ENCODE measurements at places on chromosomes 2 and 18. TPM values are rescaled to one million over a fixed set of nuclear protein-coding genes. Genes with fewer than 3 reads are reported as not detected.

- no peak for DNase-seq
These were observed 186.5 kb upstream of the TPO start for GRCh38 chr2:1226766-1227165.

DNA sequence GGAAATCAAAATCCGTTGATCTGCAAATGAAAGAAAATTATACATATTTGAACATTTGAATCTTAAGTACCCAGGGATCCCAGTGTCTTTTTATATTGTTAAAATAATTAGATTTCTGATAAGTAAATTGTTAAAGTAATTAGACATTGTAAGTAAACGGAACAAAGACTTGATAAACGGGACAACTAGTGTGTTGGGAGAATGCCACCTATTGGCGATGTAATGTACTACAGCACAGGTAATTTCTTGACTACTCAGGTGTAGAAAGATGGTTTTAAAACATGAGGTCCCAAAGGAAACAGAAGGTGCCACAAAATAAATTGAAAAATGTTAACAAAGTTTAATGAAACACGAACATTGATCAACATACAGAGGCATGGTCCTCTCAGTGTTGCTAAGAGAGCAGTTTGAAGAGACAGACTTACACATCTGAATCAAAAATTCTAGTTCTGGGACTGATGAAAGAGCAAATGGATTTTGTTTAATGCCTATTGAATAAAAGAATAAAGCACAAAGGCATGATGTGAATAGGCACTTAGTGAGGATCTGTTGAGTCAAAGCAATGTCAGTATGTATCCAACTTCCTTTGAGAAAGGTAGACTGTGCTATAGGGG lies 103.4 kb upstream of the RASGRP3 start:
- DNase-seq, result peak; percentile 28

DNA sequence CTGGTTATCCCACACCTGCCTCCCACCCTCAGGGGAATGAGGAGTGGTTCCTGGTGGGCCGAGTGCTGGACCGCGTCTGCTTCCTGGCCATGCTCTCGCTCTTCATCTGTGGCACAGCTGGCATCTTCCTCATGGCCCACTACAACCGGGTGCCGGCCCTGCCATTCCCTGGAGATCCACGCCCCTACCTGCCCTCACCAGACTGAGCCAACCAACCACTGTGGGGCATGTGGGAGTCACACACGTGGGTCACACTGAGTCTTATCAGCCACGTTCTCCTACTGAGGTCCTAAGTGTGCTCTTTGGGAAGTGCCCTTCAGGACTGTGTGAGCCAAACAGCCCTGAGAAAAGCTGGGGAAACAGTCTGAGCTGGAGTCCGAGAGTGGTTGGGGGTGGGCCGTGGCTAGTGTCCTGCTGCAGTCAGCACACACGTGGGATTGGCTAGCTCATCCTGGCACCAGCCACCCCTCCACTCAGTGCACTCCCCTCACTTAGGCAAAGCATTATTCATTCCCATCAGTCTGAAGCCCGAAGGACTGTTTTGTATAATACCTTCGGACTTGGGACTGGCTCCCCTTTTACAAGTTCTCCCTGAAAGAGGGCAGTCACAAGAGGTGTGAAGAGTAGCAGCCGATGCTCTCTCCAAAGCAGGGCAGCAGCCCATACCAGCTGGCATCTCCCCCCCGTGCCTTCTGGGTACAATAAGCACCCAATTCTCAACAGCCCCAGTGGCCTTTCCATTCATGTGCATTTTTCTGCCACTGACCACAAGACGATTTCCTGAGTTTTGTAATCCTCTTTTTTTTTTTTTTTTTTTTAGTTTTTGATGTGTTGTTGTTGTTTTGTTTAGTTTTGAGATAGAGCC lies 4.6 kb downstream of the TIGD1 start:
- no peak for DNase-seq

- DNase-seq, result peak; percentile 66
These were observed 52.0 kb upstream of the CALCRL start for GRCh38 chr2:187499941-187500532.

- DNase-seq, result peak; percentile 86
These were observed 580 bp upstream of the NDUFV2 start for GRCh38 chr18:9101730-9102507.

GRCh38 chr2:100718065-100718629 lies 101.8 kb upstream of the NPAS2 start:
- DNase-seq, result no peak

- peak; percentile 36 for DNase-seq
These were observed 44.9 kb downstream of the TMEM37 start for GRCh38 chr2:119476301-119477112.

- no peak for DNase-seq
These were observed 45.5 kb downstream of the RNF152 start for GRCh38 chr18:61847164-61847791.

Gene CCDC141
- total RNA-seq, result not detected

Gene DTNB
- 3.6 TPM for total RNA-seq

Gene IFIH1
- 1.4 TPM for total RNA-seq

Gene TMEM247
- total RNA-seq, result not detected

Gene ANKRD53
- 0.54 TPM for total RNA-seq
